ENCODE measurements at places on chromosomes 3 and 15.

- no peak for DNase-seq
Measured at GRCh38 chr3:125375950-125376679, 990 bp upstream of the ZNF148 start.

GRCh38 chr3:71130471-71131374 is 452.8 kb downstream of the FOXP1 start:
- peak; percentile 73 for DNase-seq

DNA sequence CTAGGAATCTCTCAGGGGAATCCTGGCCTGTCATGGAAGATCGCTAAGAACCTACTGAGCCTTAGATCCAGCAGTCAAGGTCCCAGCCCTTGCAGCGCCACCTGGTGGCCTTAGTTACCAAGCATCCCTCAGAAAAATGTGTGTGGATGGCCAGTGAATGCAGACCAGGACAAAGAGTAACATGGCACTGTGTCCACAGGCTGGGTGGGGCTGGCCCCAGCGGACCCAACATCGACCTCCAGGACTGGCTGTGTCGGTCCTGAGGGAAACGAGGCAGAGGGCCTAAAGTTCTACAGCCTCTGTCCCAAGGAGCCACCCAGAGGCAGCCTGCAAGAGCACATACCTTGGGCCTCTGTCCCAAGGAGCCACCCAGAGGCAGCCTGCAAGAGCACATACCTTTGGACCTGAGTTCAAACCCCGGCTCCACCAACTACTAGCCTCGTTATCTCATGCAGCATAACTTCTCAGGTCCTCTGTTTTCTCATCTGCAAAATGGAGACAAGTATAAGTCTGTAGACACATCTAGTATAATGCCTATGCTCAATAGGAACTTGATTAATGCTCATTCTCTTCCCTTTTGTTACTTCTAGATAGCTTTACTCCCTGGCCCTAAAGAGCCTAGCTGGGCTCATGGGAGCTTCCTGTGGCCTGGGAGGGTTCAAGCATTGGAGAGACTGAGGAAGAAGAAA is 57.5 kb upstream of the HERC1 start:
- peak; percentile 81 for DNase-seq

DNA sequence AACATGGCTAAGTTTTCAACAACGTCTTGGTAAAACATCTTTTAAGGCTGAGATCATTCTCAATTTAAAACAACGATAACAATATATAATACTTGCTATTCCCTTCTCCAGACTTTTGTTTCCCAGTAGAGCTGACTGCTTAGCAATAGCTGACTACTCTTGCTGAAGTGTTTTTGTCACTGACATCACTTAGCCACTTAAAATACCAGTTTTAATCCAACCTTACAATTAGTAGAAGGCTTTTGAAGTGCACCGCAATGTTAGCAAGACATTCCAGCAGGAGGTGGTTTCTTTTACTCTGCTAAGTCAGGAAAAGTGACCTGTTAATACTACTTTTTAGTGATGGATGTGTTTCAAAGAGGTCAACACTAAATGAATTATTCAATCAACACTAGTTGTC is 28.7 kb upstream of the GBE1 start:
- DNase-seq, result no peak

- no peak for DNase-seq
Measured at GRCh38 chr15:90056529-90056928, 45.7 kb downstream of the IDH2 start.

- DNase-seq, result no peak
Measured at GRCh38 chr3:156859578-156859977, 33.4 kb downstream of the LEKR1 start.

DNA sequence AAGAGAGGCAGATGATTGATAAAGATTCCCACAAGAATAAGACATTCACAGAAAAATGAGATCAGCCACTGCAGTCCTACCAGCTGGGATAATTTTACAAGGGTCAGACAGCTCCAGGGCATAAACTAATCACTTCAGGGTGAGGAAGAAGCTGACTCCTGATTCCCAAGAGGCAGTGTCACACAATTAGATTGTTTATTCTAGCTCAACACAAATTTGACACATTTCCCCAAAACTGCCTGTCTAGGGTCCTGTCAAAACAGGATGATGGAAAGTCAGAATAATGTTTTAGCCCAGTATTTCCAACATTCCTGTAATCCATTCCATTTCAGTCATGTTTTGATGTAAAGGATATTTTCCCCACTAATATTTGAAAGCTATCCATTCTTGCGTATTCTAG is 110.8 kb downstream of the TNIK start:
- DNase-seq, result no peak
